Stimulated activated CD8-positive, alpha-beta memory T cell treated with anti-CD3 and anti-CD28 coated beads, Interleukin-4, amount 100 ng/mL, for 24 hours (primary cell): ENCODE measurements at places on chromosomes 12 and 14.

GRCh38 chr12:17528394-17528793 is 561.6 kb downstream of the RERGL start:
- DNase-seq = no peak

DNA sequence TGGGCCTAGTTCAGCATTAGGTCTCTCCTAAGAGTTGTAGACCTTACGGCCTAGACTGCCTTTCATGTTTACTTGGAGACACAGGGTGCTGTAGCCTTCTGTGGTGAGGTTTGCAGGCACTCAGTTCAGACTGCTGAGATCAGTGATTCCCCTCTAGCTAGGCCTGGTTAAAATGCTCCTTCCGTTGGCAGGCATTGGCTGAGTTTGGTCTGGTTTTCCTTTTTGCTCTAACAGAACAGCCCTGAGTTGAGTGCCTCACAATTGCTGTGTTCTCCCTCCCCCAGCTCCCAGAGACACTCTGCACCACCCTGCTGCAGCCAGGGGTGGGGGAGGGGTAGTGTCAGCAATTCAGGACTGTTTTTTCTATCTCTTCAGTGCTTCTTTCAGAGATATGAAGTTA is 178.9 kb upstream of the DYRK2 start:
- no peak for DNase-seq

DNA sequence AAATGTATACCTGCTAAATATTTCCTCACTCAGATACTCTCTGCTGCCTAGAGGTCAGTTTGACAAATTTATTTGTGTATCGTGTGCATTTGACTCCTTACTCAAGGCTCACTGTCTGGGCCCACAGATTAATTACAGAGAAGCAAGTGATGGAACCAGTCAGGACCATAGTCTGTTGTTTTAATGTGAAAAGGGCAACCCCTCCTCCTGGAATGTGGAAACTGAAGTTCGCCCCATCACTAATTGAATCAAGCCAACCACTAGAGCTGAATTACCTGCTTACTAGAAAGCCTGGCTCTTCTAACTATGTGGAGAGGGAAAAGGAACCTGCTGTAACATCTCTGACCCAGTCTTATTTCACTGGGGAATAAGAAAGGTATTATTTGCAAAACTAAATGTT is 199.9 kb upstream of the KRR1 start:
- no peak for DNase-seq

- DNase-seq = no peak
Measured at GRCh38 chr12:79063258-79063657, 198.7 kb downstream of the SYT1 start.
